H7 (cell line): ENCODE measurements at places on chromosomes 5 and 9. TPM values are rescaled to one million over a fixed set of nuclear protein-coding genes. Genes with fewer than 3 reads are reported as not detected.

The ORM2 gene
- total RNA-seq = 1.2 and 2.2 TPM in 2 replicates

The HBEGF gene
- 1.6 and 2.3 TPM in 2 replicates for total RNA-seq

The RNF208 gene
- 1.0 TPM in 2 replicates for total RNA-seq

The NRG2 gene
- 0.24 TPM in 1 of 2 replicates, not detected in the other for total RNA-seq

The HNRNPK gene
- 572 and 604 TPM in 2 replicates for total RNA-seq

The DDX4 gene
- not detected in 2 replicates for total RNA-seq

The GPX3 gene
- 22.4 and 39.8 TPM in 2 replicates for total RNA-seq

DNA sequence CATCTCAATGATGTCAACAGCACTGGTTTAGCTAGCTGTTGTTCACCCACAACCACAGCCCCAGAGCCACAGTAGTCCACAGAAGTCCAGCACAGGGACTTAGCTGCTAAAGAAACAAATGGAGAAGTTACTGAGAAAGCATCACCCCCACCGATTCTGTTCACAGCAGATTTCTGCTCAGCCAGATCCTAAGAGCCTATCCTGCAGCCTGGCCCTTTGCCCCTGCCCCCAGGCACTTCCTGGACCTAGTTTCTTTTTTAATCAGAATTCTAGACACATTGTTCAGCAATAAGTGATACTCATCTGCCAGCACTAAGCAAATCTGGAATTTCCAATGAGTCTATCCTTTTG lies 7.4 kb downstream of the B4GALT1 start:
- DNase-seq = no peak

GRCh38 chr5:15026011-15026893 lies 154.7 kb upstream of the ANKH start:
- DNase-seq = no peak

DNA sequence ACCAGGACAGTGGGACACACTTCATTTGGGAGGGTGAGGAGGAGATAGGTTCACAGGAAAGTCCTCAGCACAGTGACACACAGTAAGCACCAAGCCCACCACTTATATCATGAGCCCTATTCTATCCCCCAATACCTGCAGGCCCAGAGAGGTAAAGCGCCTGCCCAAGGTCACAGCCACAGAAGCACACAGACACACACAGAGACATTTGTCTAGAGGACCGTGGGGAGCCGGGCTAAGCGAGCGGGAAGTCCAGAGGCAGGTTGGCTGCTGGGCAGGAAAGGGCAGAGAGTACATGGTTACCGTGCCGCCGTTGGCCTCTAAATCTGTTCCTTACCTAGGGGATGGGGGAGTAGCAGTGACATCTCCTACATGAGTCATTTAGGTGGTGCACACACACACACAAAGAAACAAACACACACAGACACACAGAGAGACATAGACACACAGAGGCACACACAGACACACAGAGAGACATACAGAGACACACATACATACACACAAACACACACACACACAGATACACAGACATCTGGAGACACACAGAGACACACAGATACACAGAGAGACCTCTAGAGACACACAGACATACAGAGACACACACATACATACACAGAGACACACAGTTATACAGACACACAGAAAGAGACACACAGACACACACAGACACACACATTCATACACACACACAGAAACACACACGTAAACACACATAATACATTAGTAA lies 15.9 kb upstream of the DUSP1 start:
- no peak for DNase-seq

- DNase-seq = no peak
These were observed 102.6 kb downstream of the DAB2IP start for GRCh38 chr9:121753802-121754654.

DNA sequence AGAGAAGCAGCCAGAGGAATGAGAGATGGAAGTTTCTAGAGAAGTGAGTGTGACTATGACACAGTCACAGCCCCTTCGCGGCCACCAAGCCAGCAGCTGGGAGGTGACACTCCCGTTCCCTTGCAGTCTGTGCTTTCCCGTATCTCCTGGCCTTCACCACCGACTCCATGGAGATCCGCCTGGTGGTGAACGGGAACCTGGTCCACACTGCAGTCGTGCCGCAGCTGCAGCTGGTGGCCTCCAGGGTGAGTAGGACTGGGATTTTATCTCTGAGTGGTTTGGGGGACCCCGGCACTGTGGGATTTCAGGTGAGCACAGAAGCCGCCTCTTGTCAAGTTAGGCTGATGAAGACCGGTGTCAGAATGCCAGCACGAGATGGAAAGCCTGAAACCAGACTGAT lies 12.1 kb upstream of the SLC2A8 start:
- DNase-seq = peak; percentile 74

GRCh38 chr9:126788634-126789349 lies 16.0 kb upstream of the ZBTB43 start:
- DNase-seq = no peak

DNA sequence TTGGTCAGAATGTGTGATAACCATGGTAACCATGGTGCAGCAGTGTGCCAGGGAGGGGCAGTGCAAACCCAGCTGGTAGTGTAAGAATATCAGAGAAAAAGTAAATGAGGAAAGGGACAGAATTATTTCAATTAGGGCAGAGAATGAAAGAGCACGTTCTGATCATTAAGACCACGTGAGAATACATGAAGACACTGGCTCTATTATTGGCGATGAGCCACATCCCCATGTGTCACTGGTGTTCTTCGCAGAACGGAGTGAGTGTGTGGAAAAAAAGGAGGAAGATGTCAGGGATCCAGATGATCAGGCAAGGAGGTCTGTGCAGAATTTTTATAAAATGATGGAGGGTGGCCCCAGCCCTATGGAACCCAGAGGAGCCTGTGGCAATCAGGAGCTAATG lies 315.5 kb downstream of the SEMA5A start:
- DNase-seq = no peak

GRCh38 chr9:91549177-91549576 lies 125.5 kb upstream of the NFIL3 start:
- no peak for DNase-seq

DNA sequence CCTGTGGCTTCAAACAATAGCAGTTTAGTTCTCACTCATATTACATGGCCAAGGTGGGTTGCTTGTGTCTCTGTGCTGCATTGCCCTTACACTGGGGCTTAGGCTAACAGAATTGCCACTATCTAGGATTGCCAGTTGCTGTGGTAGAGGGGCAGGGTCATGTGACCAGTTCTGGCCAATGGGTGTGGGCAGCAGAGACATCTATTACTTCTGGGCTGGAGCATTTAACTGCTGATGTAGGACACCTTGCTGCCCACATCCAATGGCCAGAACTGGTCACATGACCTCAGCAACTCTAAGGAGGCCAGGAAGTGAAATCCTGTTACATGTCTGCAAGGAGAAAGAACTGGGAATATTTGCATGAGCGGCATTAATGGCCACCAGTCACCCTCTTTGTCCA lies 199.3 kb downstream of the C9orf152 start:
- DNase-seq = no peak

DNA sequence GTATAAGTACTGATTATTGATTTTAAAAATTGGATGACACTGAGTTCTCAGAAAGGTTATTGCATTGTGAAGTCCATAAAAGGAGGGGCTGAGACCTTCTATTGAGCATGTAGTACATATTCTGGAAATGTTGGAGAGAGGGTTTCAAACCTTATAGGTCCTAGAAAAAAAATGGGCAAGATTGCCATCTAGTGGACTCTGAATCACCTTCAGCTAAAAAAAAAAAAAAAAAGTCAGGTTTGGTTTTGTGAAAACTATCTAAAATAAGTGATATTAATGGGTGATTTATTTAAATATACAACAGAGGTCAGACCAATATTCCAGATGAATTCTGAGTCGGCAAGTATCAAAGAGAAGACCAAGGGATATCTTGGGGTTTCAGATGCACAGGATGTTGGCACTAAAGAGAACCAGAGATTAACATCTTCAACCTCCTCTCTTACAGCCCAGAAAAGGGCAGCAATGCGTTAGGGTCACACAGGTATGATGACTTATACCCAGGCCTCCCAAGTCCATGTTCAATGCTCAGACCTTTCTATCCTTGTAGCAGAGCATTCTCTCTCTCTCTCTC lies 109.8 kb upstream of the NMUR2 start:
- DNase-seq = no peak

DNA sequence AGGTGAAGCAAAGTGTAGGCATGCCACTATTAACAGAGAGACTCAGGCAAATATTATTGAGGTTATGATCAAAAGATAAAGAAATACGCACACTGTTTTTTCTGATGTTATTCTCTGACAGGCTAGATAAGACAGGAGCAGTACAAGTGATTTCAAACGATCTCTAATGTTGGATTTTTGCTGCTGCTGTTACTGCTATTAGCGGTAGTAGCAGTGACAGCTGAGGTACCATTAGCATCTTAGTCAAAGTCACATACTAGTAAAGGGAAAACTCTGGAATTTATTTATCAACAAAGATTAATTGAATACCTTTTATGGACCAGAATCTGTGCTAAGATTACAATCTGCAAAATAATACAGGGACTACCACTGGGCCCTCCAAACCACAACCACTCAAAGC lies 362.4 kb upstream of the CDH6 start:
- DNase-seq = no peak

- no peak for DNase-seq
These were observed 57.6 kb upstream of the SH3GL2 start for GRCh38 chr9:17521100-17521855.

GRCh38 chr5:95825495-95825894 lies 3.0 kb upstream of the GLRX start:
- DNase-seq = no peak

- no peak for DNase-seq
These were observed 623.8 kb upstream of the TYRP1 start for GRCh38 chr9:12069366-12069765.

DNA sequence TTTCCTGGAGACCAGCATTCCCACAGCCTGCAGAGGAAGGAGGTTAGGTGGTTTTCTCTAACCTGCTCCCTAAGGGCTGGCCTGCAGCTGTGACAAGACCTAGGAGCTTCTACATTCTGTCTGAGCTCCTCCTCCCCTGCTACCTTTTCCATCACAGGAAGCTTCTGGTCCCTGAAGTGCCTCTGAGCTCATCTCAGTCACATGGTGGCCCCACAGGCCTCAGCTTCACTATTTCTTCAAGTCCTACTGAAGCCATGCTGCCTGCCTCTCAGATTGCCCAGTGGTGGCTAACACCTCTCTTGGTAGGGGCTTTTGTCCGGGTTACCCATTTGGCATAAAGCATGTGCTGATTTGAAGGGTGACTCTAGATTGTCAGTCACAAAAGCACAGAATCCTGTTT lies 259.4 kb downstream of the CRB2 start:
- DNase-seq = no peak

DNA sequence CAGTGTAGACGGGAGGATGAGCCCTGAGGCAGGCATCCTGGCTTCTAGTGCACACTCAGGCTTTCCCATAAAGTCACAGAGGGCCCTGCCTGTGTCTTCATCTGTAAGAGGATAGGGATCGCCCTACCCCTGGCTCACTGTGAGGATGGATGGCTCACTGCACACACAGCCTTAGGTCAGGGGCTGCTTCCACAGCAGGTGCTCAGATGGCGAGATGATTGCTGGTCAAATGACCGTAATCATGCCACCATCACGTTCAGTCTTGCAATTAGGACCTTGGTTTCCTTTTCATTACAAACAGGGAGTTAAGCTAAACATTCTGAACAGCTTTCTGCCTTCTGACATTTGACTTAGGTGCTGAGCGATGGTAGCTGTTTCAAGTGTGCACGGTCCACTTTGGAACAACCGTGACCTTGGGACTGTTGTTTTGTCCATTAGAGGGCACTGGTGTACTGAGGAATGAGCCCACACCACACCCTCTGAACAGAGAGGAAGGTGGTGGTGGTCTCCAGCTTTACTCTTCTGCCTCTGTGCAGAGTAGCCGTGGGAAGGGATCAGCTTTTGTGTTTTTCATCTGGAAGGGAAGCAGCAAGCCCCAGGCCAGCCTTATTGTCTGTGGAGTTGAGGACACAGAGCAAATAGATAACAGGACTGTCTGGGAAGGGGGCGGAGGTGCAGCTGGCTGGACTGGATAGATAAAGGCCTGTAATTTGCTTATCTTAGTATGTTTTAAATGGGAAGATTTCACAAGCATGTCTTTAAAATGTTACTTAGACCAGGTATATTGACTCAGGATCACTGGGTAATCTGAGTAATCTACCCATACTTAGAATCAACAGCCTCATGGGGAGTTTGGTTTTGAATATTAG lies 183.1 kb downstream of the TRIO start:
- peak; percentile 49 for DNase-seq

DNA sequence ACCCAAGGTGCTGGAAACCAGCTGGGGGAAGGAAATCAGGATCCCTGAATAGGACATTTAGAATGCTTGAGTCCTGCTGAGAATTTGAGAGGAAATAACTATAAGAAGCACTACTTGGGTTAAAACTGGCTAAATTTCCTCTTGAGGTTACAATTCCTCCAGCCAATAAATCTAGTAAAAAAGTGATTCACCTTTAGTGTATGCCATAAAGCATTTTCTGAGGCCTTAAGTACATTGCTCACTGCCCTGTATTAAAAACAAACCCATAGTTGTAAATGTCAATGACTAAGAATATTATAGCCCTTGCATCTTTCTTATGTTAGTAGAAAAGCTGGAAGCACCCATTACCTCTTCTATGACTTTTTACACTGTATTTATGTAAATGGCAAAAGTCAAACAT lies 634.7 kb upstream of the ARRDC3 start:
- DNase-seq = no peak

- DNase-seq = no peak
These were observed 7.7 kb upstream of the GPR151 start for GRCh38 chr5:146523698-146524097.

- no peak for DNase-seq
These were observed 66.4 kb downstream of the EHMT1 start for GRCh38 chr9:137685035-137685740.

GRCh38 chr9:7293091-7293490 lies 506.5 kb downstream of the DMAC1 start:
- DNase-seq = no peak

DNA sequence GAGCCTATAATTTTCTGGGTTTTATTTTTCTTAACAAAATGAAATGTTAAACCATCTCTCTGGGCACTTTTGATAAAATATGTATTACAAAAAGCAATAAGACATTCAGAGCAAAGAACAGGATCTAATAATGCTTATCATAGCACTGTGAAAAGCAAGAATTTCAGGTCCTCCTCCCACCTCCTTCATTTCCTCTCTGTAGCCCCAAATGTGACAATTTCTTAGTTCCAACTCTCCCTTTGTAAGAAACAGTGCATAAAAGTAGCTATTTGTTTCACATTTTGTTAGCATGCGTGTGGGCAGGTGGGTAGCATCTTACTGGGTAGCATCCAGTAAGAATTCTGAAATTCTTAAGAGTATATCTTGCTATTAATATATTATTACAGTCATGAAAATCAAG lies 130.9 kb upstream of the RASA1 start:
- DNase-seq = no peak

- DNase-seq = no peak
These were observed 16.8 kb upstream of the RNF38 start for GRCh38 chr9:36416890-36417289.

GRCh38 chr5:124401476-124402143 lies 344.8 kb downstream of the ZNF608 start:
- DNase-seq = no peak

DNA sequence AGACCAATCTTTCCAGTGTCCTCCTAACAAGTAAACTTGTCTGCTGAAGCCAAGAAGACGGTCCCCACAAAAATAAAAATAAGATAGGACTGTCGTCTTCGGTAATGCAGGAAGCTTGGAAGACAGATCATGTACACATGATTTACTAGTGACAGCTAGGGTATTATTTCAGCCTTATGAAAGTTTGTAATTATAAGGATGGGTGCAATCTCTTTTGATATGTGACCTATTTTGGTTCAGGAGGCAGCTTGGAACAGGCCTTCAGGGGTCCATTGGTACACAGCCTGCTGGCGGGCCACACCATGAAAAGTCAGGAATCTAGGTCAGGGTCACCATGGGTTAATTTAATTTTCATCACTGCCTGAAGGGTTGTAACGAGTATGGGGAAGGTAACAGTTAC lies 13.7 kb upstream of the MEIKIN start:
- no peak for DNase-seq

GRCh38 chr5:67308988-67309688 lies 112.5 kb upstream of the CD180 start:
- DNase-seq = no peak
